ENCODE measurements at places on chromosomes 2 and 18. TPM values are rescaled to one million over a fixed set of nuclear protein-coding genes. Genes with fewer than 3 reads are reported as not detected.

The UGT1A3 gene
- total RNA-seq = not detected

The PROKR1 gene
- not detected for total RNA-seq

The SH3RF3 gene
- 7.4 TPM for total RNA-seq

The SPEG gene
- total RNA-seq = 5.6 TPM

The CDH2 gene
- 1.8 TPM for total RNA-seq

The STRN gene
- 33.1 TPM for total RNA-seq

The DSG1 gene
- total RNA-seq = not detected

The HOXD1 gene
- total RNA-seq = 4.1 TPM

The LCT gene
- not detected for total RNA-seq
